ENCODE measurements at places on chromosomes 11 and 22. TPM values are rescaled to one million over a fixed set of nuclear protein-coding genes. Genes with fewer than 3 reads are reported as not detected.

The P2RY2 gene
- total RNA-seq, result 4.3 TPM

The CCDC82 gene
- total RNA-seq, result 42.2 TPM

The BUD13 gene
- 14.2 TPM for total RNA-seq

The SLC15A3 gene
- 5.9 TPM for total RNA-seq

The INSC gene
- total RNA-seq, result 0.52 TPM

The PLAAT3 gene
- 50.6 TPM for total RNA-seq

The ISX gene
- not detected for total RNA-seq

The HOATZ gene
- total RNA-seq, result not detected

The CD248 gene
- not detected for total RNA-seq

The CFAP300 gene
- 11.9 TPM for total RNA-seq

The NPTXR gene
- total RNA-seq, result 0.87 TPM

The POU2F3 gene
- 0.05 TPM for total RNA-seq

The MYEOV gene
- total RNA-seq, result 13.5 TPM

The DENND6B gene
- total RNA-seq, result 11.9 TPM

The TRMU gene
- 24.3 TPM for total RNA-seq

The TMEM135 gene
- total RNA-seq, result 22.1 TPM

The APOA5 gene
- total RNA-seq, result not detected

The CDC42EP1 gene
- total RNA-seq, result 42.7 TPM

The ZNRF3 gene
- 6.1 TPM for total RNA-seq

The ADM2 gene
- total RNA-seq, result 3.4 TPM

The CCDC87 gene
- 0.35 TPM for total RNA-seq

The MFRP gene
- total RNA-seq, result not detected

The MS4A6A gene
- total RNA-seq, result not detected

The NPAS4 gene
- total RNA-seq, result not detected
